ENCODE measurements at places on chromosomes 5 and 9. TPM values are rescaled to one million over a fixed set of nuclear protein-coding genes. Genes with fewer than 3 reads are reported as not detected.

- DNase-seq: no peak
These were observed 2.8 kb downstream of the CDH6 start for GRCh38 chr5:31196309-31196708.

DNA sequence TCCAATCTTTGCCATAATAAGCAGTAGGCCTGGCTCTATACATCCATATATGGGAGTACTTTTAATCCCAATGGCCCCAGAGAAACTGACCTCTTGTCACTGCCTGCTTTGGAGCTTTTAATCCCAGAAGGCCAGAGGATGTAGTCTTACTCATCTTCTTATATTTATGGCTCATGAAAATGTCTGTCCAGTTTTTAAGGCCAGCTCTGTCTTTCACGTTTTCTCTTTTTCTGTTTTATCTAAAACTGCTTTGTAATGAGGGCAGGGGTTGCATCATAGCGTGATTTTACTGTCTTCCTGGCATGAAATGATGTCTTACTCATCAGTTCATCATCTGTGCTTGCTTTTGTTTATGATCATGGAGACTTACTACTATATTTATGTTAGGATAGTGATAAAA, 1094.9 kb downstream of the MAT2B start:
- DNase-seq: peak; percentile 70

NIM1K gene
- not detected for polyA plus RNA-seq

N4BP3 gene
- polyA plus RNA-seq: 2.7 TPM

SLCO6A1 gene
- polyA plus RNA-seq: not detected

- no peak for DNase-seq
These were observed 2.1 kb downstream of the KIF12 start for GRCh38 chr9:114096866-114097612.

GRCh38 chr9:132411091-132411508, 1.1 kb downstream of the CFAP77 start:
- peak; percentile 38 for DNase-seq

GRCh38 chr5:170617533-170618490, 114.0 kb downstream of the KCNIP1 start:
- no peak for DNase-seq

GRCh38 chr5:124696898-124697297, 49.5 kb downstream of the ZNF608 start:
- DNase-seq: no peak

DNA sequence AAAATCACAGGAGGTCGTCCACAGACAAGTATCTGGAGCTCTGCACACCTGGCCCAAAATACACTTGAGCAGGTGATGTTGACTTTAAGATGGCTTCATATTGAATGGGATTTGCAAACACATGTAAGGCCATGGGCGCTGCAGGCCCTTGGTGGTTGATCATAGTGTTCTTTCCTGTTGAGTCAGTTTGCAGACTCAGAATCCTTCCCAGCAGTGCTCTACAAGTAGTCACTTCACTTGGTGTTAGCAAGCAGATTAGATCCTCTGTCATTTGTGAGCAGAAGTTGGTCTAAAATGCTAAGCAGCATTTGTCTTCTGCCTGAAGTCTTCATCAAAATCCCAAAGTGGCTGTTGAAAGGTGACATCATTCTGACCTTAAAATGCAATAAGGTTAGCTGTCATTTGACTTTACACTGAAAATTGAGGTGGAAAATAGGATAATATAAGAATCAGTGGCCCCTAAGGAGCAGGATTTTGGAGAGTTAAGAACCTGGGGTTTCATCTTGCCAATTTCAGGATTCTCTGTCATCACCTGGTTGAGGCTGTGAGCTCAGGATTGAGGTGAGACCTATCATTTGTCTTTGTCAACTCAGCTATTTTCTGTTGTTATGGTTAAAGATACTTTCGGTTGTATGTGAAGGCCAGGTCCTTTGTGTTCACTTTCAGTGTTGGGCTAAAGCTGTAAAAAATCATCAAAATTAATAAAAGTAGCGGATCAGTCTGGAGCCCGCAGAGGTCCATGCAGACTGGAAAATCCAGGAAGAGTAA, 114.5 kb downstream of the LRRC70 start:
- no peak for DNase-seq

DNA sequence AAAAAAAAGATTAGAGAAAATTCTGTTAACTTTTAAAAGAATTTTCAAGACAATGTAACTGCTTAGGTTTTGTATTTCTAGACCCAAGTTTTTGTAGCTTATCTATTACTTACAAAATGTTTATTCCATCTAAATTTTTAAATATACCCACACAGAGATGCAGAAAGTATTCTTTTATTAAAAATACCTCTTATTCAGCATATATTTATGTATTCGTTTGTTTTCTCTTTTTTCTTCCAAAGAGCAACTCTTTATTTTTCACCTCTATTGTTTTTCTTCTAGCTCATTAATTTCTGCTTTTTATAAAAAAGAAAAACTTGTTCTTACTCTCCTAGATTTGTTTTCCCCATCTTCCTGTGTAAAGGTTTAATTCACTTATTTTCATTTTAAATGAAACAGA, 180.3 kb downstream of the ZDHHC21 start:
- DNase-seq: no peak

DNA sequence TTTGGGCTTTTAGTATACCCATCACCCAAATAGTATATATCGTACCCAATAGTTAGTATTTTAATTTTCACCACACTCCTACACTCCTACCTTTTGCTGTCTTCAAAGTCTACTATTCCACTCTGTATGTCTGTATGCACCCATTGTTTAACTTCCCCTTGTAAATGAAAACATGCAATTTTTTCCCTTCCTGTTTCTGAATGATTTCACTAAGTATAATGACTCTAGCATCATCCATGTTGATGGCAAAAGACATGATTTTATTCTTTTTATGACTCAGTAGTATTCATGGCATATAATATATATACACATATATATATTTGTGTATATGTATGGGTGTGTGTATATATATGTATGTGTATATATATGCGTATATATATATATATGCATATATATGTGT, 63.1 kb upstream of the FAM174A start:
- DNase-seq: no peak

DNA sequence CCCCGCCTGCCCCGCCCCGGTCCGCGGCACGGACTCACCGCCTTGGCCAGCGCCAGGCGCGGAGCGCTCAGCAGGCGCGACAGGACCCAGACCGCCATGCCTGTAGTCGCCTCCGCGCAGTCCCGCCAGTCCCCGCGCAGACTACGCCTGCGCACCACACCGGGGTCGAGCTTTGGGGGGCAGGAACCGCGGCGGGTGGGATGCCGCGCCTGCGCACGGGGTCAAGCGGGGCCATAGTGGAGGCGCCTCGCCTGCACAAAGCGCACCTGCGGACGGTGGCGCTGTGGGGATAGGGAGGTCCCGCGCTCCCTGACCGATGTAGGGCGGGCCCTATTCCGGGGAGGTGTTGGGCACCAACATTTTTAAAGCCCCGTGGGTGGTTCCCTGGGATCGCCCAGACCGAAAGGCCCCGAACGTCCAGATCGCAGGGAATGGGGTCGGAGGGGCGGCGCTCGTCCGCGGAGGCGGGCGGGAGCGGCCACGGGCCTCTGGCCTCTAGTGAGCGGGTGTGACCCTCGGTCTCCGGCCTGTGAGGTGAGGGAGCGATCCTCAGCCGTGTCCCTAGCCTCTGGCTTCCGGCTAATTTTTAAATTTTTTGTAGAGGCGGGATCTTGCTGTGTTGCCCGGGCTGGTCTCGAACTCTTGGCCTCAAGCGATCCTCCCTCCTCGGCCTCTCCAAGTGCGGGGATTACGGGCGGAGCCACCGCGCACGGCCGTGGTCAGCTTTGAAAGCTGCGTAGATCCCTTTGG, 70.8 kb upstream of the LPCAT1 start:
- peak; percentile 54 for DNase-seq

DNA sequence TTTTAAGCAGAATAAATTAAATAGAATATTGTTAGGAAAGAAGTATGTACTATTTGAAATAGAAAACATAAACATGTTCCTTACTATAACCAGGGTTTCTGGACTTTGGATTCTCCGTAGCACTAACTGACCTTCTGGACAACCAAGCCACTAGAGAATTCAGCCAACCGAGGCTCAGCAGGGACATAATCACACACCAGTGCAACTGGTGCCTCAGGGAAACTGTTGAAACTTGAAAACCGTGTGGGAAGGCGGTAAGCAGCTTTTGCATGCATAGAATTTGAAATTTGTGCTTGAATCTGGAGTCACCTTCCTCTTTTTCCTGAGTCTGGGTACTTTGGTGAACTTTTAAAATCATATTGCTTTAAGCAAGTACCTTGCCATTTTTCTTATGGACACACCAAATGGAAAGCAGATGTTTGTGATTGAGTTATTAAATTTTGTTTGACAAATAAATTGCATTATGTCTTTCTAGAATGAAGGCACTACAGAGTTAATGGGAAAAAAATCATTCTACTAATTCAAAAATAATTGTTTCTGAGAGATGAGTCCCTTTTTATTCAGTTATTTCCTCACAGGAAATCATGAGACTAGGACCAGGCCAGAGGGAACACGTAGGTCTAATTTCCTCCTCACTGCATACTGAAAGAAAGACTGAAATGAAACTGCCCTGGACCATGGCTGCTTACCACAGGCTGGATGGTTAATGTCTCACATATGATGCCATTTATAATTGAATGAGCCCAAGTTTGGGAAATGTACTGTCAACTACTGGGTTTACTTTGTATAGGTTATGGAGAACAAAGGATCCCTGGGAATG, 20.6 kb upstream of the SCAMP1 start:
- DNase-seq: no peak

- DNase-seq: no peak
These were observed 10.6 kb downstream of the LAMC3 start for GRCh38 chr9:131019388-131020239.

PHF24 gene
- 0.06 TPM for polyA plus RNA-seq

DNA sequence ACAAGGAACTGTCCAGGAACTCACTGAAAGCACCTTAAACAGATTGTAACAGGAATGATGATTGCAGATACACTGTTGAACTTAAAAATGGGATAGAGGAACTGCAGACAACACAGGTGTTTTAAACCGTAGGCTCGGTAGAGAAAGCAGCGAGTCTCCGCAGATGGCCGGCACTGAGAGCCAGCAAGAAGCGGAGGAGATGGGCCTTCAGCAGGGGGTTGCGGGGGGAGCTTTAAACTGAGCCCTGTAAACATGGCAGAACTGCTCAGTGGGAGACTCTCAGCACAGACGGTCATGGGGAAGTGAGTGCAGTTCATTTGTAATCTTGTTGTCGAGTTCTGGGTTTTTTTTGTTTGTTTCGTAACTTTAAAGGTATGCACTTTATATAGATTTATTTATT, 155.1 kb upstream of the OTULINL start:
- DNase-seq: no peak

KIAA1958 gene
- polyA plus RNA-seq: 0.23 TPM

IL17B gene
- not detected for polyA plus RNA-seq

PLK2 gene
- 113 TPM for polyA plus RNA-seq

DNA sequence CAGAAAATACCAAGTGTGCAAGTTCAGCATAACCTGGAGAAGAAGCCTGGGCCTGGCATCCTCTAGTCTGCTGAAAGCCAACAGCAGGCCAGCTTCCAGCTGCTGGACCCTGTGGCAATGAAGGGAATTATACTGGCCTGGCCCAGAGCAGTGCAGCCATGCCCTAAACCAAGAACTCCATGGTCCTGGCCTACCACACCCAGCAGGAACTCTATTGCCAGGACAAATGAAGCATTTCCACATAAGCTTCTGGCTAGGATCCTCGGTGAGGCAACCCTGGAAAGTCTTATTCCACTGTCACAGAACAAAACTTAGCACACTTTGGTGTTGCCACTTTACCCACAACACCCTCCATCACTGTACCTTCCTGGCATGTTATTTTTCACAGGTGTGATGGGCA, 35.5 kb downstream of the CDK5RAP2 start:
- no peak for DNase-seq

GRCh38 chr5:75331095-75332090, 5.6 kb upstream of the HMGCR start:
- no peak for DNase-seq

- peak; percentile 77 for DNase-seq
These were observed 153.1 kb upstream of the ELL2 start for GRCh38 chr5:96114736-96115135.

DNA sequence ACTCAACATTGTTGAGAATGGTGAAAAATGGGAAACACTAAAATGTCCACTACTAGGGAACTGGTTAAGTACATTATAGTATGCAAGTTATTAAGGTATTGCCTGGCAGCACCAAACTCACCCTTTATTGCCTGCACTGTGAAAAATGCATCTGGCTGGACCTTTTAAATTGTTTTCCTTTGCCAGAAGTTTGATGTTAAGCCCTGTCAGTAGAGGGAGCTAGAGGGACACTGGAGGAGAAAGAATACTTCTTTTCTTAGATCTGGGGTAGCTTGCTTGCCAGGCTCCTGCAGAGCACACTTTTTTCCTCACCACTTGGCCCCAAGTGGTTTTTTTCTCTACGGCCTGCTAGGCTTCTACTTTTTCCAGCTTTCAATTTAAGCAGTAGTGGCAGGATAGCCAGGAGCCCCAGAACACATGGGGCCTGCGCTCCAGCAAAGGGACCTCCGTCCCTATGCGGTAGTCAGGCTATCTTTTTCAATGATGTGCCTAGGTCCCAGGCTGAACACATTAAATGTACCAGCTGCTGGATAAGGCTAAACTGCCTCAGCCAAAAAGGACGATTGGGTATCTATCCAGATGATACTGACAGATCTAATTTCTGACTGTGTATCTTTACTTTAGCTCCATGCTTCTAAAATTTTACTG, 8.0 kb upstream of the HABP4 start:
- no peak for DNase-seq

OMD gene
- polyA plus RNA-seq: not detected

DNA sequence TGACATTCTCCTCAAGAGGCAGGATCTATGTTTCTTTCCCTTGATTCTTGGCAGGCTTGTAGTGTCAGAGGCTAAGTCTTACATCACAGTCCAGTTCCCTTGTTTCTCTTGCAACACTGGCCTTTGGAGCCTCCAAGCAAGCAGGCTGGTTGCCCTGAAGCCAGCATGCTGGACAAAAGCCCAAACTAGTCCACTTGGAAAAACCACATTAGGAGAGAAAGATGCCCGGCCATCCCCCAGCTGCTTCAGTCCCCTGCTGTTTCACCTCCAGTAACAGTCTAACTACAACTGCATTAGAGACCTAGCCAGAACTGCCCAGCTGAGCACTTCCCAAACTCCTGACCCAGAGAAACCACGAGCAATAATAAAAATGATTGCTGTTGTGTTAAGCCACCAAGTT, 87.6 kb downstream of the ADAMTS6 start:
- no peak for DNase-seq

DNA sequence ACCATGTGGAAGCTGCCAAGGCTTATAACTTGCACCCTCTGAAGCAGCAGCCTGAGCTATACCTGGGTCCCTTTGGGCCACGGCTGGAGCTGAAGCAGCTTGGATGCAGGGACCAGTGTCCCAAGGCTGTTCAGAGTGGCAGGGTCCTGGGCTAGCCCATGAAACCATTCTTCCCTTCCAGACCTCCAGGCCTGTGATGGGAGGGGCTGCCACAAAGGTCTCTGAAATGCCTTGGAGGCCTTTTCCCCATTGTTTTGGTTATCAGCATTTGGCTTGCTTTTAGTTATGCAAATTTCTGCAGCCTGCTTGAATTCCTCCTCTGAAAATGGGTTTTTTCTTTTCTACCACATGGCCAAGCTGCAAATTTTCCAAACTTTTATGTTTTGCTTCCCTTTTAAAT, 433.7 kb upstream of the ACO1 start:
- DNase-seq: no peak

CARD9 gene
- 0.17 TPM for polyA plus RNA-seq

TOR2A gene
- polyA plus RNA-seq: 18.5 TPM

STING1 gene
- polyA plus RNA-seq: 33.2 TPM
